Activated CD4-positive, CD25-positive, alpha-beta regulatory T cell treated with anti-CD3 and anti-CD28 coated beads, Interleukin-2, amount 50 U/mL, for 72 hours (primary cell): ENCODE measurements at places on chromosomes 1 and 21.
A peak's percentile ranks its signal among the peaks of the same experiment; 100 is the strongest.

- DNase-seq: no peak
These were observed at the start of gene UAP1 for GRCh38 chr1:162561616-162562469. Gene UAP1 (plus strand): TSS chr1:162561722. CDS start chr1:162566069, 4,347 bp downstream.

GRCh38 chr1:185227161-185227560 lies 70.2 kb downstream of the SWT1 start:
- no peak for DNase-seq

DNA sequence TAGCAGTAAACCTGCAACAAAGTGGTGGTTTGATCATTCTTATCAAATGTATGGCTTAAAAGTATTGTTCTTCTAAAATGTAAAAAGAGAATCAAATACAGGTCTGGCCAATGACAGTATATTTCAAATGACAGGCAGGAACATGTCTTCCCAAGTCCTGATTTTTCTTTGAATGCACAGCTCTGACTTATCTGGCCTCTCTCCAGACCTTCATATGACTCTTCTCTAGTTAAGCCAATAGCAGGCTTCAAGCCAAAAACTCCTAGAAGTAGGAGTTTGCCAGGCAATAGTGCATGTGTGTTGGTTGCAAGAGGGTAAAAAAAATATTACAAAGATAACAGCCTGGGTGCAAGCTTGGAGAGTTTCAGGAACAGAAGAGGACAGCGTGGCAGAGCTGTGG lies 345.5 kb downstream of the SMYD3 start:
- DNase-seq: no peak

- DNase-seq: peak; percentile 27
These were observed 4.7 kb downstream of the TFF3 start for GRCh38 chr21:42310411-42311001.

- DNase-seq: no peak
These were observed 45.3 kb upstream of the SAMSN1 start for GRCh38 chr21:14591377-14591776.
